ENCODE measurements at places on chromosomes 12 and 14. TPM values are rescaled to one million over a fixed set of nuclear protein-coding genes. Genes with fewer than 3 reads are reported as not detected.

Gene PPP4R4
- 0.26 TPM for total RNA-seq

Gene LIMA1
- 65.5 TPM for total RNA-seq

Gene PAPOLA
- 33.6 TPM for total RNA-seq

Gene CCDC175
- total RNA-seq: not detected

Gene SERPINA9
- not detected for total RNA-seq

Gene RTL1
- total RNA-seq: not detected
